Mucosa of gallbladder (tissue), 1 donor: ENCODE measurements at places on chromosomes 1 and 21.
A peak's percentile ranks its signal among the peaks of the same experiment; 100 is the strongest.

DNA sequence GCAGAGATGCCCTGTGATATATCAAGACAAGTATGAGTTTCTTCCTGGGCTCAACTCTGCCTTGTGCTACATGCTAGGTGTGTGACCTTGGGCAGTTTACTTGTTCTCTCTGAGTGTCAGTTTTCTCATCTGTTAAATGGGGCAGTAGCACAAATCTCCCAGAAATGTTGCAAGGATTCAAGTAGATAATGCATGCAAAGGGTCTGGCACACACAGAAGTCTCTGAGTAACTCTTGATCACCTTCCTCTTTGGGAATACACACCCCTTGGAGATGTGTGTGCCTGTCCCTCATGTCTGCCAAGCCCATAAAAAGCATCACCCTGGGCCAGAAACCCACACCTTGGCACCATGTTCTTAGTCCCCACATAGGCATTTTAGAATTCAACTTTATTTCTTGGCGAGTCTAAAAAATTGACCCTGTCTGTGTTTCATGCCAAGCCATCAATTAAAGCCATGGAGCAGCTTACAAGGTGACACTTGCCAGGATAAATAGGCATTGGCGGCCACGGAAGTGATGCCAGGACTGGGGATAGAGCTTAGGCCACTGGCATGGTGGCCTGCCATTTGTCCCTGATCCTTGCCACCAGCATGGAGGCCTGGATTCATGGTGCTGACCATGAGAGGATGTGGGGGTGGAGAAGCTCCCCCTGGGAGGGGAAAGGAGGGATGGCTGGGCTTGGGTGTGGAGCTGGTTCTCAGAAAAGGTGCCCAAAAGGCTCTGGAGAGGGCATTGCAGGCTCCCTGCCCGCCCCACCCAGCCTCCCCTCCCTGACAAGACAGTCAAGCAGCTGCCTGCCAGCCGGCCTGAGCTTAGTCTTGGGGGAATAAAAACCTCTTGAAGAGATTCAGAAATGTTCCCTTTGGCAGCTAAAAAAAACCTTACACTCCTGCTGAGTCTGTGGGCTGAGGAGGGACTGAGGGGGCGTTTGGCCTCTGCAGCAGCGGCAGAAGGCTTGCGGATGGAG, 118.0 kb upstream of the IPO9 start:
- no peak for DNase-seq

DNA sequence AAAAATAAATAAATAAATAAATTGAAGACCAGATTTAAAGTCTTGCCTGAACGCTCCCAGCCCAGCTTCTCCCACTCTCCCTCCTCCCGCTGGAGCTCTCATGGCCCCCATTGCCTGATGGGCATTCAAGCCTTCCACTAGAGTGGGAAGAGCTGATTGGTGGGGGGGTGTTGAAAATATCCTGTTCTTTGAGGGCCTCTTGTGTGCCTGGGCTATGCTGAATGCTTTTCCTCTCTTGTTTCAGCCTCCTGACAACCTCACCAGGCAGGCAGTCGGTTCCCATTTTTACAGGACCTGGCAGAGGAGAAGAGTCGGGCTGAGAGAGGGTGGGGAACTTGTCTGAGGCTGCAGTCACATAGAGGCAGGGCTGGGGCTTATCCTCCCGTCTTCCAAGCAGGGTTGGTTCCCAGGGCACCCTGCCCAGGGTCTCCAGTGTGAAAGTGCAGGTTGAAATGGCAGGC, 59.2 kb upstream of the SSBP3 start:
- no peak for DNase-seq

DNA sequence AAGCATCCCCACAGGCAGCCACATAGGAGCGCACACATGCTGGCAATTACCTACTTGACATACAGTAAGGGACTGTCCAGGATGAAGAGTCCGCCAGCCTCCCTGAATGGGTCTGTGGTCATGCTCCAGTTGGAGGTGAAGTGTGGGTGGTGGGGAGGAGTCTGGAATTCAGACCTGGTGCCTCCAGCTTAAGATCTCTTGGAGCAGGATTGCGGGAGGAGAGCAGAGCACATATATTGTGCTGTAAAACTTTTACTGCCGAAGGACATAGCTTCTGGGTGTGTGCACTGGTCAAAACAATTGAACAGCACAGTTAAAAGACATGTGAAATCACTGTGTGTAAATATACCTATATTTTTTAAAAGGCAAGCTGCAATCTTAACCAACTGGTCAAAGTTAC, 17.9 kb downstream of the STK40 start:
- no peak for DNase-seq

DNA sequence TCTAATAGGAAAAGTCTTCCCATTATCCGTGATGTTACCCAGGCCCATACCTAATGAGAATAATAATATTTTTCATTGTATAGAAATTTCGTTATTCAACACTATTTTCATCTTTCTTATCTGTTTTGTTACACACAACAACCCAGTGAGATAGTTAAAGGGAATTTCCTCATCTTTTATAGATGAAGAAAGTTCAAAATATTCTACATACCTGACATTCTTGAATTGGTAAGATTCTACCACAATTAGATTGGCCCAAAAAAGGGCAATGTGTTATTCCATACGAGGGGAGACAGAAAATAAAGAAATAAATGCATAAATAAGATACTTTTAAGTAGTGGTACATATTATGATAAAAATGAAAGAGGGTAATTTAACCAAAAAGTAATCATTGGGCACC, 405.5 kb upstream of the ADAMTS5 start:
- no peak for DNase-seq

DNA sequence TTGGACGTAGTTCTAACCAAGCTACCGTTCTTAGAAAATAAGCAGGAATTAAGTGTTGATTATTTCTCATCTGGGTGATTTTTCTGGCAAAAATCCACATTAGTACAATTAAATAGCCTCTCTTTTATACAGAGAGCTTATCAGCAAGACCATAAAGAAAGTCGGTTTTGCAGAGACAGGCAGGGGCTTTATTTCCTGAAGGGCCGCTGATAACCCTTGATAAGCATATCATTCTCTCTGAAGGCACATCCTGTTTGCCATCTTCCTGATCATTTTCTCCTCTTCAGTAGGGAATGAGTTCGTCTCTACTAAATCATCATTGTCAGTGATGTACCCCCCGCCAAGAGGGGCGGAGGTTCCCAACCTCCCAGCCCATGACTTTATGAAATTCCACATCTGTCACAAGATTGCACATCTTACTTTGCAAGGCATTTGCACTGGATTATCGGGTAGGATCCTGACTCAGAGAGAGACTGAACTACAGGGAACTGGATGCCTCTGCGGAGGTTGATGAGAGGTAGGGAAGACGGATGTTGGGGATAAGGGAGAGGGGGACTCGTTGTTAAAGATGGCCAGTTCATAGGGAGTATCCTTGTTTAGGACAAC, 115.7 kb downstream of the KCNJ6 start:
- DNase-seq, result no peak

GRCh38 chr1:115445090-115445489, 107.0 kb upstream of the NGF start:
- no peak for DNase-seq

DNA sequence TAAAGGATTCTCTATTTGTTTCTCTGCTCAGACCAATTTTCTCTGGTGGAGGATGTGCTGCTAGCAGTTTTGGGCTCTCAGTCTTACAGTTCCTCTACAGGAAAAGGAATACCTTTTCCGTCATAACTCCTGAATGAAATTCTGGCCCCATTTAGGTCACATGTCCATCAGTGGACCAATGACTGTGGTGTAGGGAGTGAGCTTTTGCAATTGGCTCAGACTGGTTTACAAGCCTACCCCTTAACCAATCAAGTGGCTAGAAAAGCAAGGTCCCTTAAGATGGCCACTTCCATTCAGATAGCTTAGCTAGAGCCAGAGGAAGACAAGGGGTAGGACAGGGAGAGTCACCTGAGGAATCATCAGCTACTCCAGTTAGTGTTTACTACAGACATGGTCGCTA, 16.4 kb upstream of the ZNF281 start:
- no peak for DNase-seq

- no peak for DNase-seq
Measured at GRCh38 chr1:174605198-174605597, 157.4 kb downstream of the GPR52 start.

- DNase-seq, result no peak
Measured at GRCh38 chr1:7199077-7199779, 414.0 kb downstream of the CAMTA1 start.

- DNase-seq, result no peak
Measured at GRCh38 chr1:24892188-24893153, 37.6 kb downstream of the RUNX3 start.

DNA sequence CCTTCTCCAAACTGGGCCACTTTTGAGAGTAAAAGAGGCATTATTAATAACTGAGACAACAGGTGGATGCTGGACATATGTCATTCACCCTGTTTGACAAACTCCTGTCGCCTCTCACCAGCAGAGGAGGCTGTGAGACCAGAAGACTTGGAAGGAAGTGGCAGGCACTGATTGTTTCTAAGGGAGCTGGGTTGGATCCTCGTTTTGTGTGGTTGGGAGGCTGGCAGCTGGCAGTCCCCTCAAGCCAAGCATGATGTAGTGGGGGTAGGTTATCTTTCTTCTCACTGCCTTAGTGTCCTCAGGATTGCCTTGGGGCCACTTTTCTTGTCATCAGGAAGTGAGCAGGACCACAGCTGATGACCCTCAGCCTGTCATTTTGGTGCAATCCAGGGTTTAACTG, 86.5 kb upstream of the KCNJ15 start:
- peak; percentile 27 for DNase-seq

DNA sequence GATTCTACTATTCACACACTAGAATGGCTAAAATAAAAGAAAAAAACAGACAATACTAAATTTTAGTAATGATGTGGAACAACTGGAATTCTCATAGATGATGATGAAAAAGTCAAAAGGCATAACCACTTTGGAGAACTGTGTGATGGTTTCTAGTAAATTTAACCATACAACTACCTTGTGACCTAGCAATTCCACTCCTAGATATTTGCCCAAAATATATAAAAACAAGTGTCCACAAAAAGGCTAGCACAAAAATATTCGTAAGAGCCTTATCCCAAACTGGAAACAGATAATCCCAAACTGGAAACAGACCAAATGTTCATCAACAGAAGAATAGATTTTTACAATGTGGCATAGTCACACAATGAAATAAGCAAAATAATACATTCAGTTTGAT, 67.9 kb upstream of the PGBD5 start:
- no peak for DNase-seq

DNA sequence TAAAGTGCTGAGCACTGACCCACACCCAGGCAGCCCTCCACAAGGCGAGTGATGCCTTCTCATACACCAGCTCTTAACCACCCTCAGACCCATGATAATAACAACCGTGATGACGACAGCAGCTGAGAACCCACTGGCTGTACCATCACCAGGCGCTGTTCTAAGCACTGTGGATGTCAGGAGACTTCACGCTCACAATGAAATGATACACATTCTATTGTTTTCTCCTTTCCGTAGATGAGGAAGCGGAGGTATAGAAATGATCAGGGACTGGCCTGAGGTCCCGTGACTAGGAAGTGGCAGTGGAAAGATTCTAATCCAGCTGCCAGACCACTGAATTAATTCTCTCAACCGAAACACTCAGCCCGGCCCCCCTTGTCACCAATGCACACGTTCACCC, 32.6 kb downstream of the SDC3 start:
- DNase-seq, result no peak

- DNase-seq, result no peak
Measured at GRCh38 chr1:152328801-152329391, 3.9 kb upstream of the FLG start.

- DNase-seq, result peak; percentile 78
Measured at GRCh38 chr1:145885738-145886287, at the start of gene ANKRD35. Gene ANKRD35 (minus strand): TSS chr1:145885866. CDS start chr1:145885758, 108 bp downstream.

GRCh38 chr1:42163114-42163513, 1.4 kb downstream of the GUCA2A start:
- no peak for DNase-seq

- no peak for DNase-seq
Measured at GRCh38 chr21:33780631-33781030, 135.0 kb downstream of the ATP5PO start.

DNA sequence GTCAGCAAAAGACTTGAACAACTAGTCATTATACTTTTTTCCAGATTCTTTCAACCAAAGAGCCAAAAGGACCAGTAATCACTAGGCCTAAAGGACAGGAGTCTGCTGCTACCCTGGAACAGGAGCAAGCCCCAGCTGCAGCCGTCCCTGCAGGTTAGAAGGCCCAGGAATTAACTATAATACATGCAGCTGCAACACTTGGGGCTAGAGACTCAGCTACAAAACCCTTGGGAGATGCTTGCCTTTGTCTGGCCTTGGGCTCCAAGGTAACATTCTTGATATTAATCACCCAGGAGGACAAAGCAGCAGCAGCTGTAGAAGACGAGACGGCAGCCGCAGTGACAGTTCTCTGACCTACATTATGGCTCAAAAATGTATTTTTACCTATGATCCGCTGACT, 841.2 kb upstream of the ADGRL4 start:
- no peak for DNase-seq

- DNase-seq, result no peak
Measured at GRCh38 chr21:42471716-42472330, 24.2 kb downstream of the RSPH1 start.

DNA sequence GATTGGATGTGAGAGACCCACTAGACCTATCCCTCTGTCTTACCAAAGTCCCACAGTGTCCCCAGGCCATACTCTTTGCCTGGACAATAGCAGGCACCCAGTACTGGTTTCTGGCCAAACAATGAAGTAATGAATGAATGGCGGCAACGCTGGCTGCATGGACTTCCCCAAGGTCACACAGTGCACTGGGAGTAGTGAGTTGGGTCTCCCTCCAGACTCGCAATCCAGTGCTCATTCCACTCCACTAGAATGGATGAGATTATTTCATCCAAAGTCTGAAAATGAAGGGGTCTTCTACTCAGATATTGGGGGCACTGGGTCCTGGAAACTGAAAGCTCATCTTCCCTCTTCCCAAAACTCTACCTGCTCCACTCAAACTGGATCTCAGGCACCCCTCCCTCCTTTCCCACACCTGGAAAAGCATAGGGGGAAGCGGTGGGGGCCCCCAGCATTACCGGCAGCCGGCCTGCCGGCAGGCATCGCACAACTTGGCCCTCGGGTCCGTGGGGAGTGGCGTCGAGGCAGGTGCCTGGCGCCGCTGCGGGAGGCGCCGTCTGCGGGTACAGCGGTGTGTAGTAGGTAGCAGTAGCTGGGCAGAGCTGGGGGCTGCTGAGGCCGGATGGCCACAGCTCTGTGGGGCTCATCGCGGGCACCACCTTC, 816 bp downstream of the E2F2 start:
- no peak for DNase-seq

- peak; percentile 42 for DNase-seq
Measured at GRCh38 chr21:46459356-46460112, 843 bp downstream of the DIP2A start.

DNA sequence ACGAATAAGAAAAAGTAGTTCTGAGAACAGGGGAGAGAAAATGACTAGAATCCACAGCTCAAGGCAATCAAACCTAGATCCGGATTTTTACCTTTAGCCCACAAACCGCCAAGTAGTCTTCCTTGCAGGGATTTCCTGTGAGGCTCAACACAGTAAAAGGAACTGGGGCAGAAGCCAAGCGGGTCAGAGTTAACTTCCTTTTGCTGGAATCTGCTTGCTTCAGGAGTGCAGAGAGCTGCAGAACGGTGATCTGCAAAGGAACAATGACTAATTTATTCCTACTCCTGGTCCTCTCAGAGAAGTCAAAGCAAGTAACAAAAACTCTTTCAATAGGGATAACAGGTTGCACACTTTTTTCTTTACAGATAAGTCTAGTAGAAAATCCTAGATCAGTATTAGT, 53.4 kb downstream of the UBR4 start:
- peak; percentile 26 for DNase-seq

- DNase-seq, result no peak
Measured at GRCh38 chr1:33852711-33853110, 11.2 kb upstream of the HMGB4 start.

GRCh38 chr1:13967707-13968106, 267.7 kb downstream of the PRDM2 start:
- DNase-seq, result no peak

- no peak for DNase-seq
Measured at GRCh38 chr1:56863265-56863992, 8.8 kb downstream of the C8A start.
